ENCODE measurements at places on chromosomes 11 and 22.

- no peak overlapping the region for H3K4me3 ChIP-seq
- H3K27me3 ChIP-seq: no peaks in the 10 kb centered on the region
- DNase-seq: no peak
- no peaks in the 10 kb centered on the region for H3K36me3 ChIP-seq
- H3K27ac ChIP-seq: no peak overlapping the region
Measured at GRCh38 chr11:45017329-45017728, 66.6 kb upstream of the TP53I11 start.

DNA sequence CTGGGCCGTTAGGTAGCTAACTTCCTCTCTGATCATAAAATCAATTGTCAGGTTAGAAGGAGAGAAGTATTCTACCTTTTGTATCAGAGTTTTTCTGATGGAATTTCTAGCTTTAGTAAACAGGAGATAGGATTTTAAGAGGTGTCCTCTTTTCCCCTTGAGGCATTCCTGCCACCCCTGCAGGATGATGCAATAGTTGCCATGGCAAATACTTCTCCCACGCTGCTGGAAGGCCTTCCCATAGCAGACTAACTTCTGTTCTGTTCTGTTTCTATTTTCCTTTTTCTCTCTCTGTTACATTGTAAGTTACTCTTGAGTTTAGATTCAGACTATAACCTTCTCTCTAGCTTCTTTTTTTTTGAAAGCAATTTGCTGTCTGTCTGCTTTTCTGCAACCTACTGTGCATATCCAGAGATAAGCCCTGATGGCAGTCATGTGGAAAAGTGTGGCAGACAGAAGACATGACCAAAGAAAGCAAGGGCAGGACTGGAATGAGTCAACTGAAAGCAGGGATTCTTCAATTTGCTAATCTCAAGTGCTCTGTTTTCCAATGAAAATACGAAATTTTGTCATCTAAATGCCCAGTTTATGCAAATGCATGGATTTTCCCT, 679.1 kb downstream of the DLG2 start:
- H3K36me3 ChIP-seq: no peaks in the 10 kb centered on the region
- no peaks in the 10 kb centered on the region for H3K27me3 ChIP-seq
- no peak overlapping the region for H3K4me3 ChIP-seq
- H3K27ac ChIP-seq: no peak overlapping the region
- DNase-seq: no peak

DNA sequence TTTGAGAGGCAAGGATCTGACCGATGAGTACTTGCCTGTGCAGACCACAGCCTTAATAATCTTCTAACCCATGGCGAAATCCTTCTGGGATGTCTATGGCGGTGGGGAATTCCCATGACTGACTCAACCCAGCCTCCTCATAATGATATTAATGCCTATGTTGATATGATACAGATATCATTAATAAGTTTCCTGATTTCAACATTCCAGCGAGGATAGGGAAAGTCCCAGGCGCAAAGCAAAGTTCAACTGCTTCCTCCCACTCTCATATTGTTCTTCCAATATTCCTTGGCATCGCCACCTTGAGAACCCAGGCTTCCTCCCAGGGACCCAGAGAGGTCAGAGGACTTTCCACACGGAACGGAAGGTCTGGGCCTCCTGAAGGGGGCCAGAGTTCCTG, 110.3 kb upstream of the TMEM45B start:
- DNase-seq: no peak
- H3K36me3 ChIP-seq: no peaks in the 10 kb centered on the region
- no peaks in the 10 kb centered on the region for H3K4me1 ChIP-seq
- no peaks in the 10 kb centered on the region for H3K27me3 ChIP-seq

GRCh38 chr11:37972691-37973090, 1374.7 kb upstream of the RAG2 start:
- H3K4me3 ChIP-seq: no peak overlapping the region
- H3K27me3 ChIP-seq: no peaks in the 10 kb centered on the region
- H3K36me3 ChIP-seq: no peaks in the 10 kb centered on the region
- no peak for DNase-seq
- H3K27ac ChIP-seq: no peak overlapping the region

- no peaks in the 10 kb centered on the region for H3K4me1 ChIP-seq
- H3K27ac ChIP-seq: no peak overlapping the region
- H3K4me3 ChIP-seq: no peak overlapping the region
- no peaks in the 10 kb centered on the region for H3K27me3 ChIP-seq
- no peaks in the 10 kb centered on the region for H3K36me3 ChIP-seq
- DNase-seq: no peak
Measured at GRCh38 chr22:44136112-44136511, 44.6 kb upstream of the PARVG start.

DNA sequence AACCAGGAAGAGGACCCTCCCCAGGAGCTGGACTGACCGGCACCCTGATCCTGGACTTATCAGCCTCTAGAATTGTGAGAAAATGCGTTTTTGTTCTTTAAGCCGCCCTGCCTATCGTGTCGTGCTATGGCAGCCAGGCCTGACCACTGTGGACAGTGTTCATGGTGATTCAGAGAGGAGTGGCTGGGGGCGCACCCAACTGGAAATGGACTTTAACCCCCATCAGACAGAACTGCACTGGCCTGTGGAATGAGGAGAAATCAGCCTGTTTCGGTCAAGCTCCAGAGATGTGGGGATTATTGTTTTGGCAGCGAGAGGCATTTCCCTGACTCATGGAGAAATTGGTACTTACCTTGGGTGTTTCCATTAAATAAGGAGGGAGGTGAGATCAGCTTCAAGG, 1437.8 kb downstream of the BRD1 start:
- no peaks in the 10 kb centered on the region for H3K27me3 ChIP-seq
- H3K27ac ChIP-seq: no peak overlapping the region
- no peak overlapping the region for H3K4me3 ChIP-seq
- no peaks in the 10 kb centered on the region for H3K36me3 ChIP-seq

DNA sequence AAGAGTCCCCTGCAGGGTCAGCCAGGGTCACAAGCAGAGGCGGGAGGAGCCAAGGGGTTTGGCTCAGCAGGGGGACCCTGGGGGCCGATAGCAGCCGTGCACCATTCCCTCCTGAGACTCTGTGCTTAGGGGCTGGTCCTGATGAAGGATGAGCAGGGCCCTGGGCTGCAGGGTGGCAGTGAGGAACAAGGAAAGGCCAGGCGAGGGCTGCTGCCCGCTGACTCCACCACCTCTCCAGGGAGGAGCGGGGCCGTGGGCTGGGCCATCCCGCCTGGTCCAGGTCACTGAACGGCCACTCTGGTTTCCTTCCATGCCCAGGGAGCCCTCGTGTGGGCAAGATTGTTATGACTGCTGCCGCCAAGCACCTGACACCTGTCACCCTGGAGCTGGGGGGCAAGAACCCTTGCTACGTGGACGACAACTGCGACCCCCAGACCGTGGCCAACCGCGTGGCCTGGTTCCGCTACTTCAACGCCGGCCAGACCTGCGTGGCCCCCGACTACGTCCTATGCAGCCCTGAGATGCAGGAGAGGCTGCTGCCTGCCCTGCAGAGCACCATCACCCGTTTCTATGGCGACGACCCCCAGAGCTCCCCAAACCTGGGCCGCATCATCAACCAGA, 9.2 kb upstream of the NDUFS8 start:
- no peak overlapping the region for H3K27ac ChIP-seq
- H3K36me3 ChIP-seq: no peaks in the 10 kb centered on the region
- no peaks in the 10 kb centered on the region for H3K27me3 ChIP-seq
- peaks cover 28% of the 10 kb centered on the region for H3K4me1 ChIP-seq
- DNase-seq: no peak

DNA sequence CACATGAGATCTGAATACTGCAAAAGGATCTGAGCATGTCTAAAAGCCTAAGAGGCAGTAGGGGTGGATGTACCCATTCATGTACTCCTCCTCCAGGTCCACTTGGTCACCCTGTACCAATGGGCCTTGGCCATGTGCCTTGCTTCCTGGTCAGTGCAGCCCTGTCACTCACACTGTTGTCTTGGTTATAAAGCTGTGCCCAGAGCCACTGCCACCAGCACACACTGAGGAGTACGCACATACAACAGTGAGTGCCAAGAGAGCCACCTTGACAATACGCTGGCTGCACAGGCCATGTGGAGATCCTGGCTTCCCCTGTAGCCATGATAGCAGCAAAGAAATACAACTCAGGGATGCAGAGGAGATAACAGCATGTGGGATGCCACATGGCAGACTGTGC, 96.4 kb upstream of the LDLRAD3 start:
- DNase-seq: no peak
- no peaks in the 10 kb centered on the region for H3K36me3 ChIP-seq
- no peaks in the 10 kb centered on the region for H3K4me1 ChIP-seq
- H3K27me3 ChIP-seq: no peaks in the 10 kb centered on the region
- H3K27ac ChIP-seq: no peak overlapping the region

DNA sequence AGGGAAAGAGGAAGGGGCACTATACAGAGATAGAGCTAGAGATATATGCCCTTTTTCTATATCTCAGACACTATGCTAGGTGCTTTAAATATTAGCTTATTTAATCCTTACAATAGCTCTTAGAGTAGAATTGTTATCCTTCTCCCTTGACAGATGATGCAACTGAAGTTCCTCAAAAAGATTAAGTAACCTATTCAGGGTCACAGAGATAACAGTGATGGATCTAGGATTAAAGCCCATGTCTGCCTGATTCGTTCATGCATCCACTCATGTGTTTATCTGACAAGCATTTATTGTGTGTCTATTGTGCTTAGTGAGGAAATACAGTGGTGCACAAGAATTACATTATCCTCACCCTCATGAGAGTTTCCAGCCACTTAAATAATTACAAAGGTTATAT, 8.7 kb downstream of the CCDC83 start:
- DNase-seq: no peak
- H3K4me1 ChIP-seq: no peaks in the 10 kb centered on the region
- no peak overlapping the region for H3K4me3 ChIP-seq
- no peak overlapping the region for H3K27ac ChIP-seq
- no peaks in the 10 kb centered on the region for H3K27me3 ChIP-seq

DNA sequence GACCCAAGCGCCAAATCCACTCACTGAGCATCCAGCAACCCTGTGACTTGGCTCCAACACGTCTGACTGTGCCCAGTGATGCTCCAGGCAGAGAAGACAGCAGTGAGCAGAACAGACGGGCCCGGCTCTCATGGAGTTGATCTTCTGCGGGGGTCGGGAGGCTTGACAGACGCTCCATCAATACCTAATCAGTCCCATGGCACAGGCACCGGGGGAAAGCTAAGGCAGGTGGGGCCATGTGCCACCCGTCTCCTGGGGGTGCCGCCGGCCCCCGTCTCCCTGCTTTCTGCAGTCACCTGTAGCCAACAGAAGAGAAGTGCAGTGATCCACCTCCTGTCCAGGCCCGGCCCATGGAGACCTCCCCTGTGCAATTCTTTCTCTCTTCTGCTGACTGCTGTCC, 47.5 kb downstream of the LINC01488 start:
- DNase-seq: no peak
- H3K4me1 ChIP-seq: no peaks in the 10 kb centered on the region

DNA sequence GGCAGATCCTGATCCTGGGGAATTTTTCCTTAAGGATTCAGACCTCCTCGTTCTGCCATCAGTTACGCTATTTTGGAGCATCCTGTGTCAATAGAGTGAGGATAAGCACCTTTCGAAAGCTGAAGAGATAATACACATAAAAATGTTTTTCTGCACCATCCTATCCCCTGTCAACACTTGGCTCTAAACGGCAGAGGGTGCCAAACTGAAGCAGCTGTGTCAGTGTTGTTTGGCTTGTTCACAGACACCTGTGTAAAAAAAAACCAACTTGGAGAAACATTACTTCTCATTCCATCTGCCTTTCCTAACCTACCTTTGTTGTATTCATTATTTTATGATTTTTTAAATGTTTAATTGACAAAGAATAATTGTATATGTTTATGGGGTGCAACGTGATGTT, 417.0 kb upstream of the DDI1 start:
- H3K4me3 ChIP-seq: no peak overlapping the region
- no peak for DNase-seq
- H3K36me3 ChIP-seq: no peaks in the 10 kb centered on the region
- H3K27me3 ChIP-seq: no peaks in the 10 kb centered on the region
- H3K4me1 ChIP-seq: no peaks in the 10 kb centered on the region

- no peak overlapping the region for H3K4me3 ChIP-seq
- H3K4me1 ChIP-seq: peaks cover 6% of the 10 kb centered on the region
- H3K27me3 ChIP-seq: no peaks in the 10 kb centered on the region
- no peak overlapping the region for H3K27ac ChIP-seq
- DNase-seq: no peak
Measured at GRCh38 chr22:50190941-50191741, 5.4 kb downstream of the TRABD start.

GRCh38 chr11:42975180-42975529, 336.6 kb upstream of the API5 start:
- no peak overlapping the region for H3K4me3 ChIP-seq
- H3K36me3 ChIP-seq: no peaks in the 10 kb centered on the region
- H3K27me3 ChIP-seq: no peaks in the 10 kb centered on the region
- no peak overlapping the region for H3K27ac ChIP-seq

DNA sequence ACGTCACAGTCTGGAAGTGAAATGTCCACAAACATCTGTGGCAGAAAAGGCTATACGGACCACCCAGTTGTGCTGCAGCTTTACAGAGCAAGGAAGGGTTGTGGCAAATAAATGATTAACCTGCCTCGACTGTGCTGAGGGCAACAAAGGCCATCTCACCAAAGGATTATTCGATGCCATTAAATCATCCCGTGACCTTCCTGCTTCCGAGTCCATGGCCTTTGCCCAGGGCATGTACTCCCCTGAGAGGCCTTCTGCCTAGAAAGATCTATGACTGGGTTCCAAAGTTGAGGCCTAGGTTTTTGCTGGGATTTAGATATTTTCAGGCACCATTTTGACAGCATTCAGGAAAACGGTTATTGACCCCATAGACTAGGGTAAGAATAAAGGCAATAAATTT, 9.2 kb downstream of the CDPF1 start:
- no peaks in the 10 kb centered on the region for H3K27me3 ChIP-seq
- H3K27ac ChIP-seq: no peak overlapping the region
- H3K36me3 ChIP-seq: peaks cover 2% of the 10 kb centered on the region
- no peak for DNase-seq
- no peaks in the 10 kb centered on the region for H3K4me1 ChIP-seq
- no peak overlapping the region for H3K4me3 ChIP-seq

DNA sequence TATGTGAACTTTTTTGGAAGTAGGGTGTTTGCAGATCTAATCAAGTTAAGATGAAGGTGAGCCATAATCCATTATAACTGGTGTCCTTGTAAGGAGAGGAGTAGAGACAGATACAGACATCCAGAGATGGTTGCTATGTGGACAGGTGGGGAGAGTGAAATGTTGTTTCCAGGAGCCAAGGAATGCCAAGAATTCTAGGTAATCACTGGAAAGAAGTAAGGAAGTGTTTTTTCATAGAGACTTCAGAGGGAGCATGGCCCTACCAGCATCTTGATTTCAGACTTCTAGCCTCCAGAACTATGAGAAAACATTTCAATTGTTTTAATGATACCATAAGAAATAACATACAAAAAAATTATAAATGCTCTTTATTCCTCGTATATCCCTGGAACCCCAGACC, 320.5 kb upstream of the ANO3 start:
- H3K27ac ChIP-seq: no peak overlapping the region
- no peaks in the 10 kb centered on the region for H3K27me3 ChIP-seq
- H3K36me3 ChIP-seq: no peaks in the 10 kb centered on the region

DNA sequence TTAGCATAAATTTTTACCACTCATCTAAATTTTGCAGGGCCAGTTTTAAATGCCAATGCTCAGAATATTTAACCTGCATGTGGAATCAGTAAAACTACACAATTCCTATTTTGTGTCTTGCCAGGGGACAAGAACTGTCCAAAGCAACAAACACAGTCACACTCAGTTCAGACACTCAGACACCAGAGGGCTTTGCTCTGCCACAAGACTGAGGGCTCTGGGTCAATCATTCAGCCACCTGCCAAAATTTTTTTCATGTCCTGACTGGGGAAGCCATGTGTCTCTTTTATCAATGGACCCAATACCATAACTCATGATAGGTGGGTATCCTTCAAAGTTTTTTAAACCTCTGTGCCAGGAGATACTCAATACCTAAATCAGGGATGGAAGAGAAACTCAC, 304.0 kb upstream of the ANO3 start:
- H3K27me3 ChIP-seq: no peaks in the 10 kb centered on the region
- H3K27ac ChIP-seq: no peak overlapping the region

Data from neuronal stem cell (in vitro differentiated cells).